Mucosa of descending colon (tissue), 3 donors: ENCODE measurements at places on chromosomes 5 and 9. TPM values are rescaled to one million over a fixed set of nuclear protein-coding genes. Genes with fewer than 3 reads are reported as not detected.

LHX3 gene
- total RNA-seq = not detected

RNF130 gene
- 56.1 TPM for total RNA-seq

CTNND2 gene
- total RNA-seq = 3.4 TPM

GOLM1 gene
- total RNA-seq = 333 TPM

LCNL1 gene
- total RNA-seq = 0.76 TPM

PCDHGB5 gene
- 9.8 TPM for total RNA-seq

LVRN gene
- total RNA-seq = 1.8 TPM

KCNIP1 gene
- not detected for total RNA-seq

DMRT3 gene
- total RNA-seq = not detected

LCN2 gene
- total RNA-seq = 20.5 TPM

DBH gene
- not detected for total RNA-seq

TRIM7 gene
- 1.5 TPM for total RNA-seq

COL27A1 gene
- 13.6 TPM for total RNA-seq

CCDC192 gene
- total RNA-seq = 1.0 TPM

ELAVL2 gene
- 0.76 TPM for total RNA-seq

CSNK1A1 gene
- total RNA-seq = 200 TPM

PCDHGC4 gene
- 2.6 TPM for total RNA-seq

DRD1 gene
- 0.09 TPM for total RNA-seq

ENHO gene
- total RNA-seq = 1.4 TPM

MCTP1 gene
- total RNA-seq = 12.3 TPM

PCDHGA5 gene
- total RNA-seq = 1.2 TPM

CDH9 gene
- total RNA-seq = not detected

PRRC1 gene
- 63.0 TPM for total RNA-seq

DTWD2 gene
- total RNA-seq = 11.4 TPM

TTLL11 gene
- 6.0 TPM for total RNA-seq

SV2C gene
- total RNA-seq = 1.2 TPM

MAP1B gene
- total RNA-seq = 20.9 TPM

OLFML2A gene
- total RNA-seq = 48.3 TPM
